ENCODE measurements at places on chromosomes 4 and X. TPM values are rescaled to one million over a fixed set of nuclear protein-coding genes. Genes with fewer than 3 reads are reported as not detected.

PRSS12 gene
- 8.2 TPM for total RNA-seq

CTAG2 gene
- total RNA-seq, result not detected

PASD1 gene
- not detected for total RNA-seq

CLCN4 gene
- 2.4 TPM for total RNA-seq

STPG2 gene
- not detected for total RNA-seq

CENPC gene
- total RNA-seq, result 16.0 TPM

BEND4 gene
- not detected for total RNA-seq

ZNF41 gene
- total RNA-seq, result 9.1 TPM

FRMD7 gene
- not detected for total RNA-seq

FOXR2 gene
- not detected for total RNA-seq

TLR3 gene
- 5.4 TPM for total RNA-seq

ADGRL3 gene
- not detected for total RNA-seq

CLNK gene
- not detected for total RNA-seq

CYLC1 gene
- total RNA-seq, result not detected

TRMT10A gene
- total RNA-seq, result 6.0 TPM

DNA sequence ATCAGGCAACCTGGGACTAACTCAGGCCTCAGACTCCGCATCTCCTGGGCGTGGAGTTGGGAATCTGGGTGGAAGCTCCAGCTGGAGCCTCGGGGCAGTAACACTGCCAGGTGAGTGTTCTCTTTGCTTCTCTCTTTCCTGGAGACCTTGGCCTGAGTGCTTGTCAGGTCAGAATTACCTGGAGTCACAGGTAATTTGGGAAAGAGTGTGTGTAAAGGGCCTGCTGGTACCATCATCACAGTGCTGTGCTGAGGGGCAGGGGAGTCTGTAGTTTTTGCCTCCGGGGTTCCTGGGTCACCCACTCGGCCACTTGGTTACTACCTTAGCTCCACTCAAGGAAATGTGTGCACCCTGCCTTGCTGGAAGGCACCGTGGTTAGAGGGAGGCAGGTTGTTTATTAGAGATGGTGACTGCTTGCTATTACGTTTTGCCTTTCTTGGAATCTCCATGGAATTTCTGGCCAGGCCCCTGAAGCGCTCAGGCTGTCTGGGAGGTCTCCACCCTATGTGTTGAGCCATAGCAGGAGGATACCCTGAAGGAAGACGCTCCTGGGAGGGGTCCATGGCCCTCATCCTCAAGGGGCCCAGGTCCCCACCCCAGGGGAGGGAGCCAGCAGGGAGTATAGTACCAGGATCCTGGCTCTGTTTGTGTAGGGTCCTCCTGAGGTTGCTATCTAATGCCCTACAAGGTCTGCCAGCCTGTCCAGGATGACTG is 2.9 kb downstream of the GPR78 start:
- DNase-seq, result no peak

GRCh38 chrX:137164329-137164728 is 130.5 kb upstream of the GPR101 start:
- DNase-seq, result no peak

DNA sequence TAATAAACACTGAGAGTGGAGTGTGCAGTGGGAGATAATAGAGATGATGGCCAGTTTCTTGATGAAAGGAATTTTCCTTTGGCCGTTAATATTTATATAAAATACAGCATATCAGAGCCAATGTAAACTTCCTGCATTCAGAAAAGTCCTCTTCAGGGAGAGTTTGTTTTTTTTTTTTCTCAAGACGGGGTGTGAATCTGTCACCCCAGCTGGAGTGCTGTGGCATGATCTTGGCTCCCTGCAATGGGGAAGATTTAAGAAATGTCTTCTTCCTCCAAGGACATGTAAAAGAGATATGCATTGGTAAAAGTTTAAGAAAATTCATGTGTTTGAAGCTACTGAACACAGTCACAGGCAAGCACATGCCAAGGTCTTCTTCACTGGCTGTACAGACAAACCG is 25.4 kb upstream of the TBC1D9 start:
- no peak for DNase-seq

DNA sequence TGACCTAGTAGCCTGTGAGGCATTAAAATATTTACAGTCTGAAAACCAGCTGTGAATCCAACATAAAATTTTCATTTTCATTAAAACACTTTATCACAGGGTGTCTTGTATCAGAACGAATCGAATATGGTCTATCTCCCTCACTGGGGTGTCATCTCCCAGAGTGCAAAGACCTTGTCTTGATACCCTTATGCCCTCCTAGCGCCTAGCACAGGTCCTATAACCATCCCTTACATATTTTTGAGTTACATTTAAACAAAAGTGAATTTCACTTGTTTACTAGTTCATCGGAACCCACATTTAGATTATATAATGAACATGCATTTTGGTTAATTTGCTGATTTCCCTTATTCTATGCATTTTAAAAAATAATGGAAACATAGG is 14.0 kb downstream of the DIPK2B start:
- DNase-seq, result no peak

- peak; percentile 97 for DNase-seq
Measured at GRCh38 chr4:82785611-82786400, 12.8 kb downstream of the SCD5 start.

DNA sequence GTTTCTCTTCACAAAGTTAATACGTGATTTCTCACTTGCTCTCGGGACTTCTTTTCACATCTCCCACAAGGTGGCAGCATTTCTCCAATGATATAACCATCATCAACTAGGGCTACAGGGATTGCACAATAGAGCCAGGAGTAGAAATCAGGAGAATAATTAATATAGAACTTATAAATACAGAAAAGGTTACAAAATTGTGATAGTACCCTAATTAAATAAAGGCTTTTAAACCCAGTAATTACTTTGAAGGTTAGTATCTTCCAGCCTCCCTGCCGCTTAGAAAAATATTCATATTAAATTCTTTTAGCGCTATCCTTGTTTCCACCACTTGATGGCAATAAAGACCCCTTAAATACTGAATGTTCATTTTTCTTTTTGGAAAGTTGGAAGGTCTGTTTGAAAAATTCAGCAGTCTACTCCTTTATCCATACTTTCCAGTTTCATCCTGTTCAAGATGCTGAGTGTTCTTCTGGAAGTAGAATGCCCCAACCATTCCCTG is 65.8 kb downstream of the RASGEF1B start:
- peak; percentile 75 for DNase-seq

DNA sequence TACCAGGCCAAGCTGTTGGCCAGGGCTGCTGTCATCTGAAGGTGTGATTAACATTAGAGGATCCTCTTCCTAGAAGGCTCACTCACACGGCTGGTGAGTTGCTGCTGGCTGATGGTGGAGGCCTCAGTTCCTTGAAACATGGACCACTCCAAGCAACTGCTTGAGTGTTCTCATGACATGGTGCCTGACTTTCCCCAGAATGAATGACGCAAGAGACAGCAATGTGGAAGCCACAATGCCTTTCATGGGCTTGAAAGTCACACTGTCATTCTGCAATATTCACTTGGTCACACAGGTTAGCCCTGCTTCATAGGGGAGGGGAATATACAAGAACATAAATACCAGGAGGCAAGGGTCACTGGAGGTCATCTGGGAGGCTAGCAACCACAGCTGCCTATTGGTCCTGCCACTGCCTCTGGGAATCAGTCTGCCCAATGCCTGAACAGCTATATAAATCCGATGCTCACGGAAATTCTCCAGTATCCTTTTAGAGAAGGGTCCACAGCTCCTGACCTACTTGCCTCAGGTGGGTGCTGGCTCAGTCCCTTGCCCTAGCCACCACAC is 97.1 kb upstream of the MAML3 start:
- DNase-seq, result no peak

- no peak for DNase-seq
Measured at GRCh38 chrX:43552156-43552555, 103.9 kb upstream of the MAOA start.

DNA sequence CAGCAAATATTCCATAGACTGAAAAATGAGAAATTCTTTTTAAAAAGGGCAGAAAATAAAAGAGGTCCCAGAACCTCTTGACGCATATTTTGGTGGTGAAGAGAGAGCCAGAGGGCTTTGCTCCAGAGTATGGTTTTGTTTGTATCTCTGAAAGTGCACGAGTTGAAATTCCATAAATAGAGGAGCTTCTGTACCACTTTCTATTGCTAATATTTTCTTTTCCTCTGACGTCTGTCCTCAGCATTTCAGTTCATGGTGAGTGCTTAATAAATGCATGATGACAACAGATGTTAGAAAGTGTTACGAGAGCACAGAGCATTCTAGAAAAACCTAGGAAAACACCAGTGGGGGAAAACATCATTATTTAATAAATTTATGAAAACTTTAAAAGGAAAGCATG is 145.6 kb downstream of the AMELX start:
- DNase-seq, result no peak

DNA sequence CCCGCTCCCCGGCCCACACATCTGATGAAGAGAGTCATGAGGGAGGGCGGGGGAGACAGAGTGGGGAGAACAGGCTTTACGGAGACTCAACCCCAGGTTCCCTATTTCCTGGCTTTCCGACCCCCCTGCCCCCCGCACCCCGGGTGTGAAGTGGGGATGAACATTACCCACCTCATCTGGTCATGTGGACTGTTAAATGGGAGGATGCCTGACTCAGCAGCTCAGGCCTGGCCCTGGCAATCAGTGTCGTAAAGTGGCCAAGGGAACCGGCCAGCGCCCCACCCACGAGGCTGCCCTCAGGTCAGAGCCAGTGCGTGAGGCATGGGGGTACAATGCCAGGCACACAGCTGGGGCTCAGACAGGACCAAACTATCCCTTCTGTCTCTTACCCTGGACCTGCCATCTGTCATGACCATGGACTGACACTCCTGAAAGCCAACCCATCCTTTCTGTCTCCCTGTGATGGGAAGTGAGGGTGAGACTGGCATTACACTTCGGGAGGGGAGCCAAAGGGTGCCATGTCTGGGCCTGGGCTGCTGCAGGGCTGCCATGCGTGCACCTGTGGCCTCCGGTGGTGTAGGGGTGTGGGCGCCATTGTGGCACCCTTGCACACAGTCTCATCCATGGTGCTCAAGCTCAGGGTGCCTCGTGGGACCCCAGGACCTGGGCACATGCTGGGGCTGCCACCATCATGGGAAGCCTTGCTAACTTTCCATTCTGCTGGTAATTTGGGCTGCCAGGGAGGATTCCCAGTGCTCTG is 106.1 kb upstream of the PSAPL1 start:
- DNase-seq, result no peak

DNA sequence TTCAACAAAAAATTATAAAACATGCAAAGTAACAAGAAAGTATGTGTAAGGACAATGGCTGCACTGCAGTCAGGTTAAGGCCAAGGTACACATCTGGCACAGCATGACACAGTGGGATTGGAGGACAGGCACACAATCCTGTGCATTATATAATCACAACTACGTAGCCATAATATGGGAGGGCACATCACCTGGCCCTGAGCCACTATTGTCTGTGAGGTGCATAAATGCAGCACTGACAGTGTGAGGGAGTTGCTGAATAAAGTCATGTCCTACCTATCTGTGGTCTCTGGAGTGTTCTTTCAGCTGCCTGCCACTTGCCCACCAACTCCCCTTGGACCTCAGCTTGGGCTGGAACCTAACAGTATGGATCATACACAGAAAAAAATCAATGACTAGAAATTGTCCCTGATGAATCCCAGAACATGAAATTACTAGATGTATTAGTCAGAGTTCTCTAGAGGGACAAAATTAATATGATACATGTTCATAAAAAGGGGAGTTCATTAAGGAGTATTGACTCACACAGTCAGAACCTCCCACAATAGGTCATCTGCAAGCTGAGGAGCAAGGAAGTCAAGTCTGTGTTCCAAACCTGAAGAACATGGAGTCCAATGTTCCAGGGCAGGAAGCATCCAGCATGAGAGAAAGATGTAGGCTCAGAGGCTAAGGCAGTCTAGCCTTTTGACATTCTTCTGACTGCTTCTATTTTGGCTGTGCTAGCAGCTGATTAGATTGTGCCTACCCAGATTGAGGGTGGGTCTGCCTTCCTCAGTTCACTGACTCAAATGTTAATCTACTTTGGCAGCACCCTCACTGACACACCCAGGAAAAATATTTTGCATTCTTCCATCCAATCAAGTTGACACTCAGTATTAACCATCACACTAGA is 46.4 kb upstream of the KCTD8 start:
- DNase-seq, result no peak

- no peak for DNase-seq
Measured at GRCh38 chrX:31154946-31155345, 83.1 kb upstream of the FTHL17 start.

DNA sequence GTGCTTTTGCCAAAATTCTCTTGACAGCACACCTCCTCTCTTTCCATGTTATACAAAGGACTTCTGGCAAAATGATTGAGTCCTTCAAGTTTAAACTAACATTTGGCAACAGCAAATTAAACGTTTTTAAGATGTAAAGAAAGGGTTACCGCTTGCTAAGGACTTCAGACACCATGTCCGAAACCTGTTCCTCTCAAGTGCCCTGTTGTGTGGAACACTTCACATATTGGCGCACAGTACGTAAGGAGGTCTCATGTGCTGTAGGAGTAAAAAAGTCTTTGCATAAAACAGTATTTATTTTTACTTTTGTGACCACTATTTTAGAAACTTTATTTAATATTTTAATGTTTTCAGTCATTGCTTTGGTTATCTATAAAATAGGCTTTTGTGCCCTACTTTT is 33.7 kb upstream of the HPRT1 start:
- DNase-seq, result no peak

GRCh38 chrX:30568136-30568535 is 9.4 kb downstream of the TASL start:
- DNase-seq, result peak; percentile 72

GRCh38 chrX:104647084-104647483 is 81.1 kb downstream of the IL1RAPL2 start:
- no peak for DNase-seq

GRCh38 chr4:112245383-112245782 is 13.8 kb downstream of the AP1AR start:
- DNase-seq, result no peak

DNA sequence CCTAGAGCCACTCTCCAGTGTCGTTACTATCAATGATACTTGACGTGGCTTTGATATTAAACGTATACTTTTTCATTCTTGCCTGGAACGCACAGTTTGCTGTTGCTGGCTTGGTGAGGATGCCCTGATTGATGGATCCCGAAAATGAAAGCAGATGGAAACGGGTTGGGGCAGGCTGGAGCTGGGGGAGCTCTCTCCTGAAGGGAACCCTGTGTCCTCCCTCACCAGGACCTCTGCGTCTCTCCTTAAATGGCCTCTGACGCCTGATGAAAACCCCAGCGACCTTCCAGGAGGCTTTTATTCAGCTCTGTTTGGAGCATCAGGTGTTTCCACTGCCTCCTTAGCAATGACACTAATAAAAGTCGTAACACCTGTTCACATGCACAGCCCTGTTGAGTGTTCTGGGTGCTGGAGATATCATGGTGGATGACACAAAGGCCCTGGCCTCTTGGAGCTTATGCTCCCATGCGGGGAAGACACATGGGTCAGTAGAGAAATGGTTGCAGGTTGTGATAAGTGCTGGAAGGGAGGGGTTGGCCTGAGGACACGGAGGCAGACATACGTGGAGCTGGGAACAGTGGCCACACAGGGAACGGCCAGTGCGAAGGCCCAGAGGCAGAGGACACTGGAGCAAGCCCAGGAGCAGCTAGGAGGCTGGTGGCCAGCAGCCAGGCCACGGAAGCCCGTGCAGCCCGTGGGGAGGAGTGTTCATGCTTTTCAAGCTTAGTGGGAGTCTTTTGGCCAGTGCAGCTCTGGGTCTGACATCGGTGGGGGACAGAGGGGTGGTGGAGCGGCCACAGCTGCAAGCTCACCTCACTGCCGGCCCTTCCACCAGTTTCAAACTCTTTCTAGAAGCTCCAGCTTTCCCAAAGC is 7.5 kb downstream of the MSANTD1 start:
- DNase-seq, result no peak

- no peak for DNase-seq
Measured at GRCh38 chr4:181991369-181992108, 251.7 kb upstream of the TENM3 start.

GRCh38 chr4:74166135-74166534 is 8.2 kb downstream of the MTHFD2L start:
- DNase-seq, result no peak
